Spinal cord (tissue), 10 donors: ENCODE measurements at places on chromosomes 11 and 22. TPM values are rescaled to one million over a fixed set of nuclear protein-coding genes. Genes with fewer than 3 reads are reported as not detected.

Gene POU2AF3
- 2.7 TPM for polyA plus RNA-seq

DNA sequence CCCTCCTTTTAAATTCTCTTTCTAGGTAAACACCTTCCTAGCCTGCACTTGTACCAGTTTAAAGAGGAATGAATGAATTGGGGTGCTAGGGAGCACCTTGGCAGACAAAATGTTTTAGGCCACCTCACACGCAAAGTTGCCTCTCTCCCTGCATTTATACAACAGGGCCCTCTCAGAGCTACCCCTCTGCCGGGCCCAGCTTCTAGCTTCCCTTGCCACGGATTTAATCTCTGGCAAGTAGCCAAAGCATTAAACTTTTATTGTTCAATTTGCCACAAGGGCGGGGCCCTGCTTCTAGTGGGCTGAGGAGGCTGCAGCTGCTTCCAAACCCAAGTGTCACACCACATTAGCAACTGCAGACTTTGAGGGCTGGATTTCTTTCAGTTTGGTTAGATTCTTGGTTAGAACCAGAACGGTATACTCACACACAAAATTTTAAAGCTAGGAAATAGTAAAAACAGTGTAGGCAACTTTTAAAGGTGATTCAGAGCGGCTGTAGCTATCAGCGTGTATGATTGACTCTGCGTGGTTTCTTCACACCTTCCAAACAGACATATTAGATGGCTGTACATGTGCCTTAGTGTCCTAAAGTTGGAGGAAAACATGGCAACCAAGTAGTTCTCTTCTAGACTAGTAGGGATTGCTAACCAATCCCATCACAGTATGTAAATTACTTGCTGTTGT is 6.5 kb downstream of the KREMEN1 start:
- DNase-seq: no peak

- DNase-seq: no peak
These were observed 343.5 kb downstream of the TENM4 start for GRCh38 chr11:79097246-79097875.

DNA sequence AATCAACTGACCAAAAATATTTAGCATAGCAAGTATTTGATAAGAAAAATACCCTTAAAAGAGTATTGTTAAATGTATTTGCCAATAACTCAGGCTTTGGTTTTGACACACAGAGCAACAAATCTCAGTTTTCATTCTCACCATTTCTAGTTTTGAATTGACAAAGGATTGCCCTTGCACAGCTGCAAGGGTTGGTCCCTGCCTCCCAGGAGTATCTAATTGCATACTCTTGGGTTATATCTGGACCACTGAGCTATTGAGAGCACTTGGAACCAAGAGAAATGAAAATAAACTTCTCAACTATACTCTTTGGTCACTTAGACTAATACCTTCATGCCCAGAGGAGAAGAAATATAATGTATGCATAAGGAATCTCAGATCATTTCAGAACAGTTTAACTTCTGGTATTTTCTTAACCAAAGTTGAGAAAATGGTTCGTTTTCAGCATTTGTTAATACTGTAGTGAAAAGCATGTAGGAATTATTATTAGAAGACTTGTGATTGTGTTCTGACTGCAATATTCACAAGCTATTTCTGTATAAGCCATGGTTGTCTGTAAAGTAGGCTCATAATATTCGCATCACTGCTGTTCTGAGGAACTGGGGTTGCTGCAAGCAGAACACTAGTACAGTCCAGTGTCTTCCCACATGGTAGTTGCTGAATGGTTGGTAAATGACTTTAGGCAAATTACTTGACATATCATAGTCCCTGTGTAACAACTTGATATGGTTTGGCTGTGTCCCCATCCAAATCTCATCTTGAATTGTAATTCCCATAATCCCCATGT is 7.9 kb downstream of the C2CD3 start:
- DNase-seq: no peak
